ENCODE measurements at places on chromosomes 4 and X.

- DNase-seq = no peak
Observed at GRCh38 chrX:100625985-100626491, 10.6 kb downstream of the TSPAN6 start.

DNA sequence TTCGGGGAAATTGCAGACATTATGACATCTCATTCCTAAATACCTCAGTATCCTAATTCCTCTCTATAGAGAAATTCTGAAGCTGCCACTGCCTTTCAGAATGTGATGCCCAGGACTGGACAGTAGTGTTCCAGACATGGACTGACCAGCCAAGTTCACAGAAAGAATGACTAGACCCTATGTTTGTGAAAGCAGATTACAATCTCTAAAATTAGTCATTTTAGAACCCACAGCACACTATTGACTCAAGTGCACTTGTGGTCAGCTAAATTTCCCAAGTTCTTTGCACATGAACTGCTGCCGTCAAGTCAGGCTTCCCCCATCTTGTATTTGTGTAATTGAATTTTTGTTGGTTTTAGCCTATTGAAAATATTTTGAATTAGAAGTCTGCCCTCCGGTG, 81.0 kb upstream of the ESX1 start:
- peak; percentile 77 for DNase-seq

- no peak for DNase-seq
Observed at GRCh38 chr4:169205075-169205743, 65.5 kb downstream of the SH3RF1 start.

DNA sequence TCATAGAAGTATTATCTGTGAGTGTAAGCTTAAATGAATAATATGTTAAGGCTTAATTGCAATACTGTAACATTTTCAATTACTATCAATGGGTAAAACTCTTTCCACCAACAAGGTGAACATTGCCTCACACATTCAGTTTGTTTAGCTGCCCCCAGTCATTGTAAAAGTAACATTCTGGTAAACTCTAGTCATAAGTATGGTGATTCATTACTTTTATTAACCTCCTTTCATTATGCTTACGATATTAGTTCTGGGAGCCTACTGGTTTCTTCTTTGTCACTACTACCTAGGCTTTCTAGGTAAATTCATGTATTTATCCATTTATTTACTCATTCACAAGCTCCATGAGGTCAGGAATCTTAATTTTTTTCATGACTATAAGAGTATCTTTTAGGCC, 412.8 kb upstream of the SLIT2 start:
- DNase-seq = no peak

DNA sequence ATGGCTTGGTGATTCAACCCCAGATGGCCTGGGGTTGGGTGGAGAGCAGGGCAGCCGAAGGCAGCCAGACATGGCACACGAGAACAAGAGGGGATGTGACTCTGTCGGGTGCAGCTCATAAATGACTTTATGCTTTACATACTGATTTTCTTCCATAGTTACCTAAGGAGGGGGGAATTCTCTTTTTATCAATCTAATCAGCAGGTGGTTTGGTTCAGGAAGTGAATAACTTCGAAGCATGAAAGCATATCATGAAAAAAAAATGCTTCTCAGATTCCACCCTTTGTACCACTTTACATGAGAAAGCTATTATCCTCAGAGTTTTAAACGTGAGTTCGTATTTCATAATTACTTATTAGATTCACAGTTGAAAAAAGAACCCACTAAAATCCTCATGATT, 908.9 kb upstream of the LCORL start:
- no peak for DNase-seq

- no peak for DNase-seq
Observed at GRCh38 chrX:119647552-119648420, 41.6 kb upstream of the NKRF start.

DNA sequence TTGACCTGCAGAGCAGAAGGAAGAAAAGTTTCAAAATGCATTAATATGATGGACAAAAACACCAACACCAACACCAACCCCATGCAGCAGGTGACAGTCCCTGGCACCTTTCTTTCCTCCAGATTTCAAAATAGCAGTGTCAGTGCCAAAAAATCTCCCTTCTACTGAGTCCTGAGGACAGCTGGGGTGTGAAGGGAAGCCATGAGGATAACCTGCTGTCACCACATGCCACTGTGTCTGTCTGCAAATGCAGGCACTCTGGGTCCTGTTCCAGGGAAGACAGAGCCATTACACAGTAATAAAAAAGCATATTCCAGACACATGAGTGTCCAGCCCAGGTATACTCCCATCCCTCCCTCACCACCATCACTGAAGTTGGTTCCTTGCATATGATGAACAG, 187.5 kb downstream of the BMP15 start:
- no peak for DNase-seq

DNA sequence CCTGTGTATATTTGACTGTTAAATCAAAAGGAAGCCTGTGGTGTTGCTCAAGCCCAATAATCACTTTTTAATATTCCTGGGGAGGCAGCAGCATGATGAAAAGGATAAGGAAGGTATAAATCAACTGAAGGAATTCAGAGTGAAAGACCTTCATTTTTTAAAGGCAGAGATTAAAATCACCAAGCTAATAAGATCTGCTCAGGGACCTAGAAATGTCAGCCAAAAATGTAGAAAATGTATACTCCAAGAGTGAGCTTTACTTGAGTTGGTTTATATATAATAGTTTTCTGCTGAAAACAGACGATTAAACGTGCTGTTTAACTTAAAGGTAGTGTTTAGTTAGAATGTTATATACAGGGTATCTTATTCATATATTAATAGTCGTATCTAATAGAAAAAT, 549.3 kb downstream of the IQCM start:
- DNase-seq = no peak

GRCh38 chr4:130210864-130211263, 1114.9 kb downstream of the C4orf33 start:
- peak; percentile 88 for DNase-seq

GRCh38 chrX:150167482-150168324, 195.4 kb upstream of the MAMLD1 start:
- DNase-seq = no peak

DNA sequence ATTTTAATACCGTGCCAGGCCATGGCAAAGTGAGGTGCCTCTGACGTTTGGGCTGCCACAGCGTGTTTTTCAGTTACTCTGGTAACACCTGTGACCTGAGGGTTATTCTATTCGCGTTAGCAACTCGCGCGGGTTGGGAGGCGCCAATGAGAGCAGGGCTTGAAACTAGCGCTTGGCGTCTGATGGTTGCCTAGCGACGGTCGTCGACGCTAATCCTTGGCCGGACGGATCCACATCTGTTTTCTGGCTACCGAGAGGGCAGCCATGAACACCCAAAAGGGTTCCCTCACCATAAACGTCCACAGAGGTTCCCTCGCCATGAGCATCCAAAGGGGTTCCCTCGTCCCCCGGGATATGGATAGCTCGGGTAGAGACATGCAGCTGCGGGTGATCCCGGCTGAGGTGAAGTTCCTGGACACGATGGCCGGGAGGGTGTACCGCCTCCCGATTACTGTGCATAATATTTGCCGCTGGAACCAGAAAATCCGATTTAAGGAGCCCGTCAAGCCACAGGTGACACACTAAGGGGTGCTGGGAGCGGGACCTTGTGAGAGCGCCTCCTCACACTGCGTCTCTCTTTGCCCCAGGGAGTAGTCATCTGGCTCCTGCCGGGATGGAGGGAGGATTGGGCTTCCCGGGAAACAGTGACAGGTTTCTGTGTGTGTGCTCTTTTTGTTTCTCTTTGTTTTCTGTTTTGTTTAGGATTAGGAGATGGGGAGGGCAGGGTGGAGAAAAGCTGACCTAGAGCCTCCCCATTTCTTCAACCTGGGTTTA, at the start of gene CFAP47:
Gene CFAP47 (plus strand): TSS at position 199 of the 774 bp plus-strand sequence. CDS start 66 bp downstream, at position 265.
- DNase-seq = no peak

DNA sequence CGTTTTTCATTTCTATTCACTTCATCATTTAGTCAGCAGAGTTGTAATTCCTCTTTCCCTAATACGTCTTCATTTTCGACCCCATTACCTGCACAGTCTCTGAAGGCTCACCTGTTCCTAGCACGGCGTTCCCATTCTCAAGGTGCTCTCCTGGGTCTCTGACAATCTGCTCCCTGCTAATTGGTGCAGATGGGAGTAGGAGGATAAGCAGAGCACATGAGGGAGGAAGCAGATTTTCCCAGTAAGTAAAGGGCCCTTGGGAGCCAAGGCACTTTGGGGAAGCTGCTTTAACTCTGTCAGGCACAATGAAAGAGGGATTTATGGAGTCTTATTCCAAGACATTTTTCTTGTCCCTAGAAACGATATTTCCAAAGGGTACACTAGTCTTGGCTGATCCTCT, 466.4 kb downstream of the STIM2 start:
- no peak for DNase-seq

- DNase-seq = no peak
Observed at GRCh38 chrX:51853251-51853650, 40.2 kb upstream of the MAGED1 start.

DNA sequence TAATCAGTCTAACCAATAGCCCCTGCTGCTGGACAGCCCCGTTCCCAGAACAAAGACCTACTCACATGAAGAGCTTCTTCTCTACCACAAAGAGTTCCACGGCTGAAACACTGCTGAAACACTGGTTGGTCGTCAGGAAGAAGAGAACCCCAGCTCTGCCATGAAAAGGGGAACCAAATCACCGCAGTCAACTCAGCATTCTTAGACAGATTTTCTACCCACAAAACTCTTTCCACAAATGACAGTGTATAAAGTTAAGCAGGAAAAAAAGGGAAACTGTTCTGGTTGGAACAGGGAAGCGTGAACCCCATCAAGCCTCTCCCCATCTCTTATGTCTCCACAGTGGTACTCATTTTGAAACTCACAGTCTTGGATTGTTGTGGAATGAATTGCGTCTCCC, 57.3 kb downstream of the ABCG2 start:
- DNase-seq = no peak

DNA sequence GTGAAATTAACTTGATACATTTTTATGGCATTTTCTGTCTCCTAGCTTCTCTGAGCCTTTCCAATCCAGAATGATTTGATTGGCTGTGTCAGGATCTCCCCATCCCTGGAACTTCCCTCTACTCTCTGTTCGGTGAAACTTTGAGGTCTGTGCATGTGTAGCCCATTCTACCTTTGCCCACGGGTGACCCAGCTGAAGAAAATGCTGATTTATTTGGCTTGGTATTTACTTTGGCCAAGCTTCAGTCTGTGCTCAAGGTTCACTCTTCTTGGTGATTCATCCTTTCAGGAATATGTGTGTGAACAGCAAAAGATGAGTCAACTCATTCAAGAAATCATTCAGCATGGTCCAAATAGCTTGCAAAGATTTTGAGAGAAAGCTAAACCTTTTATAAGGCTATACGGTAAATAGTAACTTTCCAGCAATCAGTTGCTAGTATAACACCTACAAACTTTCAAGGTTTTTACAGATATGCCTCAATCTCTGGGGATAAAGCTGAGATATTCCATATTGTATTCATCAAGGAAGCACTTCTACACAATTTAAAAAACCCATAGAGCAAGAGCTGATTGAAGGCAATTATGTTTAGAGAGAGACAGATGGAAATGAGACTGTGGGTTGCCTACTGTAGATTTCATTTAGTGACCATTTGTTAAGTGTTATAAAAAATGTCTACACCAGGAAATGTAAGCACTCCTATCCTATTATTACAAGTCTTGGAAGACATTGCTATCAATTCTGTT, 233.9 kb upstream of the CXXC4 start:
- peak; percentile 20 for DNase-seq

- DNase-seq = no peak
Observed at GRCh38 chrX:134760650-134761049, 102.4 kb upstream of the PLAC1 start.

DNA sequence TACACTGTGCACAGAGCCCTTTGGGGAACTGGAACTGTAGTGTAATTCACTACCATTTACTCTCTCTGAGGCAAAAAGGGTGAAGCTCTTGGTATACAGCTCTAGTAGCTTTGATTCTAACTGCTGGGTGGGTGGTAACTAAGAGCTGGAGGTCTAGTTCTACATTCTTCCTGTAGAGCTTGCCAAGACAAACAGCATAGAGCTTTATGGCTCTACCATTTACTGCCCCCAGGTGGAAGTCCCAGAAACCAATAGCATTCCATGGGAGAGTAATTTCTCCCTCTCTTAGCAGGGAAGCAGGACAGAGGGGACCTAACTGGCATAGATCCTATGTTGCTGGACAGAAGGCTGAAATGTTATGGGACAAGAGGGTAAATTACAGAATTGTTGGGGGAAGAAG, 26.7 kb downstream of the HDAC8 start:
- DNase-seq = peak; percentile 8

GRCh38 chr4:108458681-108459080, 161.7 kb upstream of the RPL34 start:
- no peak for DNase-seq

GRCh38 chr4:79964400-79965211, 108.4 kb downstream of the ANTXR2 start:
- no peak for DNase-seq

- DNase-seq = no peak
Observed at GRCh38 chr4:167399201-167399600, 164.9 kb upstream of the SPOCK3 start.

- no peak for DNase-seq
Observed at GRCh38 chr4:57639561-57640382, 529.6 kb upstream of the IGFBP7 start.

DNA sequence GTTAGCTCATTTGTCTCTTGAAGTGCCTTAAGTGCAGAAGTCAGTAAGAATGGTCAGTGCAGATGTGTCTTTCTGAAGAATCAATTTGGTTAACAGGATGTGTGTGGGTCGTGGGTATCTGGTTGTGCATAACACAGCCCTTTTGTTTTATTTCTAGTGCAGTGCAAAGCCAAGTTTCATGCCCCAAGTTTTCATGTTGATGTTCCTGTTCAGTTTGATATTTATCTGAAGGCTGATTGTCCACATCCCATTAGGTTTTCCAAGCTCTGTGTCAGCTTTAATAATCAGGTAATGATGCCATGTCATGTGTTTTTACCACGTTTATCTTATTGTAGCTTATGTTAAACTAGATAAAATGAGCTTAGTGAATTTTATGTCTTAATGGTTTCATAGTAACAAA, 27.4 kb downstream of the TRAPPC11 start:
- DNase-seq = no peak

- DNase-seq = peak; percentile 86
Observed at GRCh38 chr4:137307806-137308205, 224.5 kb downstream of the PCDH18 start.

DNA sequence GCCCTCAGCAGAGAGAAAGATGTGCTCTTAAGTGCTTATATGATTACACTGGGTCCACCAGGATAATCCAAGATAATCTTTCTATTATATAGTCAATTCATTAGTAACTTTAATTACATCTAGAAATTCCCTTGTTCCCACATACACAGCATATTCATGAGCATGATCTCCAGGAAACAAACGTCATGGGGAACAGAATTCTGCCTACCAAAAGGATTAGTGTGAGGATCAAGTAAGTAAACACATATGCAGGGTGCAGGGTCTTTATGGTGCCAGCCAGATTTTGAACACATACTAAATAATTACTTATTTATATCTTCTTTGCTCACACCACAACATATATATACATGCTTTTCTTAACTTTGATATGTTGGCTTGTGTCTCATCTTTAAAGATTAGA, 169.1 kb downstream of the KCTD8 start:
- DNase-seq = no peak

GRCh38 chr4:121555315-121556107, 141.3 kb downstream of the ANXA5 start:
- no peak for DNase-seq

Measured in brain microvascular endothelial cell (primary cell).